Stimulated activated CD8-positive, alpha-beta memory T cell treated with anti-CD3 and anti-CD28 coated beads, Interleukin-7, amount 100 ng/mL, for 48 hours (primary cell): ENCODE measurements at places on chromosomes 2 and 18.

GRCh38 chr2:6168485-6168884 lies 476.3 kb downstream of the SOX11 start:
- DNase-seq = no peak

DNA sequence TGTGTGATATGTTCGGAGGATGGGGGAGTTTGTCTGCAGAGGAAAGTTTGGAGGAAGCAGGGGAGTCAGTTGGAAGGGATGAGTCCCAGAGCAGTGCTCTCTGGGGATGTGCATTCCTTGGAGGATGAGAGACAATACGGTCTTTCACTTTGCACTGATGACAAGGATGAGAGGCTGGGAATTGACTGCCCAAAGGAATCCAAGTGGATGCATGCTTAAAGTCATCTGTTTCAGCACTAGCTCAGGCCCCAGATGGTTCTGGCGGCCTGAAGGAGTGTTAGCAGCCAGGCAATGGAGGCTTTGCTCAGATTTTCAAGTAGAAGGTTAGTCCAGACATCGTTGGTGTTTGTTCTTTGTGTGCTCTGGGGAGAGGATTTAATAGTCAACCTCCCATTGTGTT lies 100.2 kb downstream of the CRIM1 start:
- no peak for DNase-seq

- no peak for DNase-seq
These were observed 1768.4 kb upstream of the PIK3C3 start for GRCh38 chr18:40186677-40187076.

DNA sequence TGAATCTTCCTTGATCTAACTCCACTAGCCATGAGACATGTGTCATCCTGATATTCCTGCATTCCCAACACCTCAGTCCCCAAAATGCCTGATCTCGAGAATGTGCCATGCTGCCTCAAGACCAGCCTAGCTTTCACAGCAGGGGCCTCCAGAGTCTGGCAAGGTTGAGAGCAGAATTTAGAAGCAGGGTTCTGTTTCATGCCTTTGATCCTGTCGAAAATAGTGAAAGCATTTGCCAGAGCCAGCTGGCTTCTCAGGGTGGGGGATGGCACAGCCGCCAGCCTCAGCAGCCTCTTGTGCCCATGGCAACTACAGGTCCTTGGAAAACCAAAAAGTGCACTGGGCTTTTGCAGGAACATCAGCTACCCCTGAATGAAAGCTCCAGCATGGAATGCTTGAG lies 143.5 kb downstream of the RTN4 start:
- DNase-seq = no peak
